ENCODE measurements at places on chromosomes 7 and 10.

DNA sequence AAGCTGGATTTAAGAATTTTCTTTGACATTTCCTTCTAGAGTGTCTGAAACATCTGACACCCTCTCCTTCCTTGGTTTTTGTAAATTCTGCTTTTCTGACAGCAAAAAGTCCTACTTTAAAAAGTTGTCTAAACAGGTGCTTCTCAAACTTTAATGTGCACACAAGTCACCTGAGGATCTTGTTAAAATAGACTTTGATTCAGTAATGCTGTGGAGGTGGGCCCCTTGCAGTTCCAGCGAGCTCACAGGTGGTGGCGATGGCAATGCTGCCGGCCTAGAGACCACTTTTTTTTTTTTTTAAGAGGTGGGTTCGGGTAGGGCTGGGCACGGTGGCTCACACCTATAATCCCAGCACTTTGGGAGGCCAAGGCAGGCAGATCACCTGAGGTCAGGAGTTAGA lies 77.1 kb downstream of the ABCC2 start:
- DNase-seq: no peak

- no peak for DNase-seq
Measured at GRCh38 chr10:24920907-24921881, 31.2 kb downstream of the PRTFDC1 start.

- DNase-seq: no peak
Measured at GRCh38 chr7:41257660-41258059, 445.2 kb downstream of the INHBA start.

GRCh38 chr10:124414076-124414475 lies 4.6 kb downstream of the OAT start:
- no peak for DNase-seq

DNA sequence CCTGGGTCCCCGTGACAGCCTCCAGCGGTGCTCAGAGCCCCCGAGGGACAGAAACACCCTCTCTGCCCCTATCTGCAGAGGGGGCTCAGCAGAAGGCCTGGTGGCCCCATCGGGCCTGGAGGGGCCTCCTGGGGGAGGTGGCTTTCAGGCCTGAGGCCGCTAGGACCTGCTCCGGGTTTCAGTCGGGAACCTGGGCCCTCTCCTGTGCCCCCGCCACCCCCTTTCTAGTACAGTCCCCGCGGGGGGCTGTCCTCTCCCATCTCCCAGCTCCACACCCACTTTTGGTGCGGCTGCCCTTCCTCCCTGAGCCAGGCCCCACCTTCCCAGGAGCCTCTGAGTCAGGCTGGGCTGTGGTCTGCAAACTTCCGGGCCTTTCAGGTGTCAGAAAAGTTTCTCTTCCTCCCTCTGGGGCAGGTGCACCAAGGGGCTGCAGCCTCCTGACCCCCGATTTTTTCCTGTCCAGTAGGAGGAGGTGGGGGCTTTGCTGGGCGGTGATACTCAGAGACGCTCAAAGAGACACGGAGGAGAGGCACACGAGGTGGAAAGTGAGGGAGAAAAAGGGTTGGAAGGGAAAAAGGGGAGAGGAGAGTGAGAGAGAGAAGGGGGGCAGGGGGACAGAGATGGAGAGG lies 692 bp downstream of the CARD11 start:
- DNase-seq: no peak

- DNase-seq: no peak
Measured at GRCh38 chr7:143361552-143362130, 872 bp downstream of the FAM131B start.

DNA sequence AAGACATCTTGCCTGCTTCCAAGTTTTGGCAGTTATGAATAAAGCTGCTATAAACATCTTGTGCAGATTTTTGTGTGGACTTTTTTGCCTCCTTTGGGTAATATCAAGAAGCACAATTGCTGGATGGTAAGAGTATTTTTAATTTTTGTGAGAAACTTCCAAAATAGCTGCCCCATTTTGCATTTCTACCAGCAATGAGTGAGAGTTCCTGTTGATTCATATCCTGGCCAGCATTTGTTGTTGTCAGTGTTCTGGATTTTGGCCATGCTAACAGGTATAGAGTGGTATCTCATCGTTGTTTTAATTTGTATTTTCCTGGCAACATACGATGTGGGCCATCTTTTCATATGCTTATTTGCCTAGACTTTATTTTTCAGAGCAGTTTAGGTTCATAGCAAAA lies 53.9 kb downstream of the BTAF1 start:
- no peak for DNase-seq

GRCh38 chr7:48660306-48660870 lies 264.0 kb upstream of the CDC14C start:
- no peak for DNase-seq

DNA sequence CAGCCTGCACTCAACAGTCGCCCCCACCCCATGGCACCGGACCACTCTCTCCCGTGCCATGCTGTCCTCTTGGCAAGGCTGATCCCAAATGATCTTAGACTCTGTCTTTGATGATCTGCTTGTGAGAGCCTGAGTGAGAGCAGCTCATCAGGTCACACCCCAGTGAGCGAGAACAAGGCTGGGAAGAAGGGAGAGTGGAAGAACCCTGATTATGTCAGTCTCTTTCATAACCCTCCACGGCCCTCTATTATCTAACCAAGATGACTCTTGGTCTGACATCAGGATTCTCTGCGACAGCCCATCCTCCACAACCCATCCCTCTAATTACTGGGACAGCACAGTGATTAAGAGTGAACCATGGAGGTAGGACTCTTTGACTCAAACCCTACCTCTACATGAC lies 53.1 kb upstream of the C7orf33 start:
- DNase-seq: no peak

GRCh38 chr10:73591935-73592699 lies 975 bp upstream of the USP54 start:
- DNase-seq: no peak

DNA sequence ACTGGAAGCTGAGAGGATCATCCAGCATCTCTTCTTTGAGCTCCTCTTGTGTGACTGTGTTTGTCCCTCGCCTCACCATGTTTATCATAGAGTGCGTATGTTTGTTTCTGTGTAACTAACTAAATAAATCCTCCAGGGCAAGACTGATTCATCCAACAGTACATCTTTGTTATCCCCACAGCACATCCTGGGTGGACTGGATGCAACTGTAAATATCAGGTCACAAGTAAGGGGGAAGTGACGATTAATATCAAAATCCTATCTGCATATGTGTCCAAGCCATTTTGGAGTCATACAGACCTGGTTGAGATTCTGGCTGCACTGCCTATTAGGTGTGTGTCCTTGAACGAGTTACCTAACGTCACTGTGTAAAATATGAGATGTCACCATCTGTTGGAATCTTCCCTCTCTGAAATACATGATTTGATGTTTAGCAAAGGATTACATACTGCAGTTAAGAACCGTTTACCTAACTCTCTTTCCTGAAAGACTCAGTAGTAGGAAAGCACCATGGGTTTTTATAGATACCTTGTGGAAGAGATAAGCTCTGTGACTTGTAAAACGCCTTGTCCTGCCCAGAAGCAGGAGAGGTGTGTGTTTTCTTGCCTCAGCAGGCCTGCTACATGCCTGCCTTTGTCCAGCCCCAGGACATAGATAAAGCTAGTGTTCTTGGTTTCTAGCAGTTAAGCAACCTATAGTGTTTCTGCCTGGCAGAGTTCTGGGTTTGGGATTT lies 25.8 kb downstream of the WBP1L start:
- no peak for DNase-seq

GRCh38 chr10:546451-546850 lies 143.0 kb downstream of the DIP2C start:
- DNase-seq: no peak

DNA sequence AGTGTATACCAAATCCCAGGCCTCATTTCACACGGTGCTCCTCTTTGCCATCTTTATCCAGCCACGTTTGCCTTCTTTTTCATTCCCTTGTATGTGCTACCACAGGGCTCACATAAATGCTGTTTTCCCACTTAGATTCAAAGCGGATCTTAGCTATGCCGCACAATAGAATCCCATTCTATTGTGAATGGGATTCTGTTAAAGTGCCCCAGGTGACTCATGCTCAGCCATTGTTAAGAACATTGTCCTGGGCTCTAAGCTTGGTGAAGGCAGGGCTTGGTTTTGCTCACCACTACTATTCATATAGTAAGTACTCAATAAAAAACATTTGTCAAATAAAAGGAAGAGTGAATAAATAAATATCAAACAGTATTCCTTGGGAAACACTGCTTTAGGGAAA lies 72.3 kb upstream of the PHYHIPL start:
- no peak for DNase-seq

- no peak for DNase-seq
Measured at GRCh38 chr10:65194126-65194525, 1672.9 kb downstream of the REEP3 start.

GRCh38 chr10:75229971-75230370 lies 5.8 kb downstream of the COMTD1 start:
- DNase-seq: no peak

GRCh38 chr10:6763423-6763822 lies 183.3 kb upstream of the PRKCQ start:
- DNase-seq: no peak

DNA sequence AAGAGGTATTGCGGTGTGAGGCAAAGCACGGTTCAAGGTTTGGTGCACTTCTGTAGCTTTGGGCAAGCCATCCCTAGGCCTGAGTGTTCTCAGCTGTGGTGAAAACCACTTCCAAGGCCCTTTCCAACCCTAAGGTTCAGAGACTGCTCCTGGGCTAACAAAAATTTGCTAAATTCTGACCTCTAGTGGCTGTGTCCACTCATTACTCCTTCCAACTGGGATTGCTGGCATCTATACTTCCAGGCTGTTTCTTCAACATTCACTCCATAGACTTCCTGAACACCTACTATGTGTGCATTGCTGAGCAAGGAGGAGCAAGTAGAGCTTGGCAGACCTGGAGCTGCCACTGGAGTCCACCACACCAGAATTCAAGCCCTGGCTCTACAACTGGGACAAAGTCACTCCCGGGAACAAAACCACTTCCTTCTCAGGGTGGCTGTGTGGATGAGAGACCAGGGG lies 29.3 kb upstream of the SH3PXD2A start:
- no peak for DNase-seq

- DNase-seq: no peak
Measured at GRCh38 chr7:16114633-16115032, 306.7 kb downstream of the CRPPA start.

GRCh38 chr10:79127151-79127961 lies 58.6 kb downstream of the ZMIZ1 start:
- DNase-seq: no peak

GRCh38 chr10:97888641-97889262 lies 39.1 kb downstream of the GOLGA7B start:
- no peak for DNase-seq

- no peak for DNase-seq
Measured at GRCh38 chr7:133536450-133536849, 283.6 kb downstream of the EXOC4 start.

DNA sequence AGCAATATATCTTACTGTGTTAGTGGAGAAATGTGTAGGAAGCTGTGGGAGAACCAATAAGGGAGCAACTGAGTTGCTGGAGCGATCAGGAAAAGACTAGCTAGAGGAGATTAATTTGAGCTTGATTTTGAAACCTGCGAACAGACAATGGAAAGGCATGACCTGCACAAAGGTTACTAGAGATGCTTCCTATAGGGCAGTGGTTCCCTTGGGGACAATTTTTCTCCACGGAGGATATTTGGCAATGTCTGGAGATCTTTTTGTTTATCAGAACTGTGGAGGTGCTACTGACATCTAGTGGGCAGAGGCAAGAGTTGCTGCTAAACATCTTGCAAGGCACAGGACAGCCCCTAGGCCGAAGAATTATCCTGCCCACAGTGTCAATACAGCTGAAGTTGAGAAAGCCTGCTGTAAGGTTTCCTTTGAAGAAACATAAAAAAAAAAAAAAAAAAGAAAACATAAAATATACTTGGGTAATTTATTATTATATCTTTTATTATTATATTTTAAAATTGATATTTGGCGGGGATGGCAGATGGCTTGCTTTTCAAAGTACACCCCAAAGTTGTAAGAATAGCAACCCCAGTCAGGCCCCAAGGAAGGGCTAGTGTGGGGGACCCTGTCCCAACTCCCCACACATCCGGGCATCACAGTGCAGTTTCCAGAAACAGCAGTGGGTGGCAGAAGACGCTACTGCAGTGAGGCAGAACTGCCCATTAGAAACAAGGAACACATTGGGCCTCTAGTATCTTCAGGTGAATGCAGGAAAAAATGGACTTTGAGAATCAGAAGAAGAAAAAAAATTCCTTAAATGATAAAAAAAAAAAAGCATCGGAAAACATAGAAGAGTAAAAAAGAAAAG lies 481.6 kb downstream of the SH2D4B start:
- DNase-seq: no peak

- DNase-seq: no peak
Measured at GRCh38 chr10:71255550-71255807, 43.1 kb downstream of the UNC5B start.

DNA sequence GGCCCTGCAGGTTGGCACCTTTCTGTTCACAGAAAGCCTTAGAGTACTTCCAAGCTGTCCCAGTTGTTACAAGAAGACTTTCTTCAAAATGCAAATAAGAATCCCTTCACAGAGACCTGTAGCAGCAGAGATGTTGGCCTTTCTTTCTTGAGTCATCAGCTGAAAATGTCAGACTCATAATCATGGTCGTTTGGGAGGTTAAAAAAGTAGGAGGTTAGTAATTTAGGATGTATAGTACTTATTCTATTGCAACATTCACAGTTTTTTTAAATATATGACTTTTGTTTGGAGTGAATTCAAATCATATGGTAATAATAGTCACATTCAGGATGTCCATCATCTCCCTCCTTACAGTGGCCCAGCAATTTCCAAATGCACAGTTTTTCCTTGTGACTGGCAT lies 223.9 kb upstream of the GLI3 start:
- DNase-seq: no peak

DNA sequence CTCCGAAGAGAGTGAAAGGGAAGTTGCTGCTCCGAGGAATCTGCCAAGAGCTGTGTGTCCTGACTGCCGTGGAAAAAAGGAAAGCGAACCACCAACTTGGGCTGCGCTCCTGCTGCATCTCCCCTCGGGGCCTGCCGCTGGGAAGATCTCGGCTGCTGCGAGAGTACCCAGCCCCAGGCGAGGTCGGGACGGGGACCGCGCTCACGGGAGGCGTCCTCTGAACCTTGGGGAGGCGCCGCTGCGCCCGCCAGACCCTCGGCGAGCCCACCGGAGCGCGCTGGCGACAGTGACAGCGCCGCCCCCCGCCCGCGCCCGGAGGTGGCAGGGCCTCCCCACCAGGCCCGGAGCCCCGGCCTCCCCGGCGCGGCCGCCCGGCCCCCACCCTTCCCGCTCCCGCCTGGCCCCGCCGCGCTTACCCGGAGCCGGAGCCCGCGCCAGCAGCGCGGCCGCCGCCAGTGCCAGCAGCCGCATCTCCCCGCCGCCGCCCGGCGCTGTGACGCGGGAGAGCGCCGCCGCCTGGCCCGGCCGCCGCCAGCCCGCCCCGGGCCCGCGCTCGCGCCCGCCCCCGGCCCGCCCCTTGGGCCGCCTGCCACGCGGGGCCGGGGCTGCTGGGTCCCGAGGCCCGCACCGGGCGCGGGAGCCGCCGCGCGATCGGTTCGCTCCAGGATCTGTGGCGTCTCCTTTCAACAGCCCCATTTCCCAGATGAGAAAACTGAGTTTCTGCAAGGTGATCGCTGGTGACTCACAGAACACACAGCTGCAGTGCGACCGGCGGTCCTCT lies at the start of gene VSTM4:
TSS of gene VSTM4 (minus strand) at position 508 of the 781 bp plus-strand sequence. CDS start at position 471, 37 bp downstream.
- no peak for DNase-seq

All from activated CD8-positive, alpha-beta memory T cell treated with anti-CD3 and anti-CD28 coated beads for 1 hour (primary cell).